Stimulated activated CD8-positive, alpha-beta memory T cell treated with anti-CD3 and anti-CD28 coated beads, Interleukin-2, amount 100 ng/mL, for 1 hour (primary cell): ENCODE measurements at places on chromosomes 2 and 18.

- no peak for DNase-seq
Observed at GRCh38 chr2:171174075-171174474, 13.4 kb upstream of the TLK1 start.

- DNase-seq, result no peak
Observed at GRCh38 chr2:198905881-198906612, 551.7 kb downstream of the SATB2 start.

DNA sequence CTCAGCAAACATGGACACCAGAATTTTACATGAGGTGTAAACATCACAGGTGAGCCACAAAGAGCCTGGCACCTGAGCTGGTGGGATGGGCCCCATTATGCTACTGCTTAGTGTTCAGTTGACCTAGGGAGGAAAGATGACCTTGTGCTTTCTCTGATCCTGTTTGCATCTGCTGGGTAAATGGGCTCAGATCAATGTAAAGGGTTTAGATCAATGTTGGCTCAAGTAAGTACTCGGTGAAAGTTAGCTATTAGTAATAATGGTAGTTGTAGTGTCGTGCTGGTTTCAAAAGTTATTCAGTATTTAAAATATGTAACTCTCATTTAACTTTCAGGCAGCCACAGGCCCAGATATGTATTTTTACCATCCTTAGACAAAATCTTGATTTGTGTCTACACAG lies 19.8 kb downstream of the ABHD3 start:
- DNase-seq, result no peak

GRCh38 chr2:71668326-71669057 lies 215.1 kb downstream of the DYSF start:
- DNase-seq, result no peak

- DNase-seq, result no peak
Observed at GRCh38 chr2:212526059-212526458, 12.5 kb downstream of the ERBB4 start.

GRCh38 chr2:240292035-240292574 lies 143.4 kb upstream of the GPC1 start:
- DNase-seq, result no peak

GRCh38 chr2:206987810-206988209 lies 48.5 kb downstream of the CPO start:
- DNase-seq, result no peak

GRCh38 chr2:186379052-186379451 lies 107.0 kb upstream of the ZC3H15 start:
- no peak for DNase-seq

DNA sequence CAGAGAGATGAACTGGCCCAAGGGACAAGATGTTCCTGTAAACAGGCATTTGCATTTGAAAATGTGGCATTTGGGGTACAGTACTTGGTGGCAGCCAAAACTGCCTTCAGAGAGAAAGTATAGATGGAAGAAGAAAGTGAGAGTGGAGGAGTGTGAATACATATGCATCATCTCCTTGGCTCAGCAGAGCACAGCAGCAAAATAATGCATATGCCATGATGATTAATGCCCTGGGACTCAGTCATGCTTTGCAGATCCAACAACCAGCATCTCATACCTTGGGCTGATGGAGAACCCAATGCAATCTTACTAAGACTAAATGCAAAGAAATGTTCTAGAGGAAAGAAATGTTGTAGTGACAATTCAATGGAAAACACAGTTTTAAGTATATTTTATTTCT lies 29.7 kb upstream of the CYTIP start:
- DNase-seq, result no peak
